ENCODE measurements at places on chromosomes 7 and 10.

- DNase-seq, result no peak
Measured at GRCh38 chr7:20440472-20441105, 109.9 kb downstream of the ITGB8 start.

GRCh38 chr7:83835424-83835823, 186.5 kb upstream of the SEMA3E start:
- peak; percentile 58 for DNase-seq

GRCh38 chr7:28069807-28070206, 110.8 kb downstream of the JAZF1 start:
- DNase-seq, result no peak

- no peak for DNase-seq
Measured at GRCh38 chr7:45407730-45408408, 166.3 kb upstream of the ADCY1 start.

GRCh38 chr10:31768467-31768866, 160.2 kb downstream of the ARHGAP12 start:
- no peak for DNase-seq

GRCh38 chr7:40986351-40986873, 716.5 kb downstream of the INHBA start:
- DNase-seq, result no peak

DNA sequence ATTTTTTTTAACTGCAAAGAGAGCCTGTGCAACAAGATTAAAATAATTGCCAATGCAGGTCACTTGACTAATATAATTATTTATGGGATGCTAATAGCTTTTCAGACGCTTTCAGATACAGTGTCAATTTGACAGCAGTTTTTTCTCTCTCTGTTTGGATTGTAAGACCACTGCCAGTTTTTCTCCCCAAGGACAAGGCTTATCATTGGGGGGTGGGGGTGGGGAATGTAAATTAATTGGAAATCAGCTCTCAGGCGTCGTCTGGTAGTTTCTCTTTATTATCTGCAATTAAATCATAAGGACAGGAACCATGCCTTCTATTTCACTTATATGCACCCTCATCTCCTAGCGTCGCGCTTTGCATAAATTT, 559 bp upstream of the LRGUK start:
- DNase-seq, result no peak

- DNase-seq, result no peak
Measured at GRCh38 chr7:151570366-151570915, 50.7 kb upstream of the RHEB start.

GRCh38 chr7:101432316-101432715, 69.6 kb downstream of the COL26A1 start:
- DNase-seq, result no peak

DNA sequence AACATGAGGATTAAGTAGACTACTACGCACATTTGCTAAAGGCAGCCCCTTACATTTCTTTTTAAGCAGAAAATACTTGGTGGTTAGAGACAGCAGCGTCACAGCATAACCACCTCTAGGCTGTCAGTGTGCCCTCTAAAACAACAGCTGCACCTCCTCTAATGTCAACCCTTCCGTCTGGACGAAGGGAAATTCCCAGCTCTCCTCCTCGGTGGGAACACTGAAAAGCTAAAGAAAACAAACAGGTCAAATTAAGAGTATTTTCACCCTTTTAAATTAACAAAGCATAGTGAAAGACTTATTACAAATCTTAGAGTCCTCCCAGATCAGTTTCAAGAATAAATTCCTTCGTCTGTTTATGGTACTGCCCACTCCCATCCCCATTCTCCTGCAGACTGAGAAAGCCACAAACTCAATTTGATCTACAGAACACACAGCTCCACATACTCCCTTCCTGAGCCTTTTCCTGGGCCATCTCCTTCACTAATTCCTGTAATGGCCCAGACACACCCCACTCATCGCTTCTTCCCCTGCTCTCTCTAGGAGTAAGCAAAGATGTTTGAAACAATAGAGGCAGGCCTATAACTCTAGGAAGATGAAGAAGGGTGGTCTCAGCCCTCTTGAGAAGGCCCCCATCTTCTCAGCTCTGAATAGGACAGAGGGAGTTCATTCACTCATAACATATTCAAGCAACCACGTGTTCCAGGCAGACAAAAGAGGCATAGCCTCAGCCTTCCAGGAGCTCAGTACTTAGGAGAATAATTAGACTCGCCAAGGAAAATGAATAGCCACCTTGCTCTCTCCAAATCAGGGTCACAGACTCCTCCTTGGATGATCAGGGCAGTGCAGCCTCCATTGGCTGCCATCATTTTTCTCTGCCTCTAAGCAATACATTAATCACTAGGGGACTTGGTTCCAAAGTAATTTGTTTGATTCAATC, 47.5 kb upstream of the HNRNPH3 start:
- DNase-seq, result no peak

DNA sequence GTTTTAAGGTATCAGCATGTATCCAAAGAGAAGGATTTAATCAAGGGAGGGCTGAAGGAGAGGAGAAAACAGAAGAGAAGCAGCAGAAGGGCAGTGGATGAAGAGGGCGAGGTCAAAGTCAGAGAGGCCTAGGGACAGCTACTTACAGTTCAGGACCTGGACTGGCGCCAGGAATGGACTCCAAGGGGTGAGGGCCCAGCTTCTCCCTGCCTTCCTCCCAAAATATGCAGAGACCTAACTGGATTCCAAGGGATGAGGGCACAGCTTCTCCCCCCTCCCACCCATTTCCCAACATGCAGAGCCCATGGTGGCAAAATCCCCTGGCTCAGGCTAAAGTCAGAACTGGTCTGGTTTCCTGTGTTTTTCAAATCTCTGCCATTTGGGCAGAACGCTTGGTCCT, 3.4 kb upstream of the TCF7L2 start:
- no peak for DNase-seq

DNA sequence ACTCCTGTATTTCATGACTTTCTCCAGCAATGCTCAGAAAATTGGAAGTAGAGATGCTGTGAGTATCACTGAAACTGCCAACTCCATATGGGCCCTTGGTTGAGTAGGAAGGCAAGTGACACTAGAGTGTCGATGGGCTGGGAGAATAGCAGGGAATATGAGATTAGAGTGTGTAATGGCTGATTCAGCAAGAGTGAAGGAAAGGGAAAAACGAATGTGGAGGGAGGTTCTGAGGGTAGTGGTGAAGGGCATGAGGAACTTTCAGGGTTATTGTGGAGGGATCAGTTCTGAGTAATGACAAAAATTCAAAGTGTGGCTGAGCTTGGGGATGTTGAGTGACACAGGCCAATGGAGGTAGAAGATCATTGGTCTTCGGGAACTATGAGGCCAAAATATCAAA, 49.0 kb upstream of the PCGF5 start:
- DNase-seq, result no peak

DNA sequence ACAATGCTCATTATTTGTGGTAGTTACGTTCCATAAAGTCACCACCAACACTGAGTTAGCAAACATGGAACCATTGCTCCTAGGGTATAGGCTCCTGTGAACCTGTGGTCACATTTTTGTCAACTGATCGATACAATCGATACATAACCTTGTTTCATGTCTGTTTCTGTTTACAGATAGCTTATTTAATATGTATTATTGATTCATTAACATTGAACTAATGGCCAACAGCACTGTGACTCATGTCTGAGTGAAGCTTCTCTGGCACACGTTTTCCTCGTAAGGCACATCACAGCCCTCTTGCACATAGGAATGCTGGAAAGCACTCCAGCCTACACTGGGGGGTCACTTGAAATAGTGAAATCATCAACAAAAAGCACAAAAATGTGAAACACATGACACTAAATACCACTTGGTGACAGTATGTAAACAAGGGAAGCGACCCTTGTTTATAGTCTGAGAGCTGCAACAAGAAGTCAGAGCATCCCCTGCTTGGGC, 27.0 kb downstream of the GHRHR start:
- DNase-seq, result no peak

GRCh38 chr7:138417078-138417700, 42.9 kb upstream of the TRIM24 start:
- DNase-seq, result no peak

DNA sequence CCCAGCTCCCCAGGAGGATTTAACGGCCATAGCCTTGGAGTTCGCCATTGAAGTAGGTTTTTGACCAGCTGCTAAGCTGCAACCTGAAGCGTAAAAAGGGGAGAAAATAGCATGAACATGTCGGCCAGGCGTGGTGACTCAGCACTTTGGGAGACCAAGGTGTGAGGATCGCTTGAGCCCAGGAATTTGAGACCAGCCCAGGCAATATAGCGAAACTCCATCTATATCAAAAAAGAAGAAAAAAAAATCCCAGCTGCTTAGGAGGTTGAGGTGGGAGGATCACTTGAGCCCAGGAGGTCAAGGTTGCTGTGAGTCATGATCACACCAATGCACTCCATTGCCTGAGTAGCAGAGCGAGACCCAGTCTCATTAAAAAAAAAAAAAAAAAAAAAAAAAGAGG, 32.2 kb upstream of the MCU start:
- no peak for DNase-seq

GRCh38 chr7:69204943-69205342, 393.3 kb upstream of the AUTS2 start:
- DNase-seq, result no peak

GRCh38 chr7:95753440-95753839, 18.9 kb upstream of the DYNC1I1 start:
- no peak for DNase-seq

GRCh38 chr10:43888586-43888985, 239.9 kb upstream of the ZNF32 start:
- no peak for DNase-seq

DNA sequence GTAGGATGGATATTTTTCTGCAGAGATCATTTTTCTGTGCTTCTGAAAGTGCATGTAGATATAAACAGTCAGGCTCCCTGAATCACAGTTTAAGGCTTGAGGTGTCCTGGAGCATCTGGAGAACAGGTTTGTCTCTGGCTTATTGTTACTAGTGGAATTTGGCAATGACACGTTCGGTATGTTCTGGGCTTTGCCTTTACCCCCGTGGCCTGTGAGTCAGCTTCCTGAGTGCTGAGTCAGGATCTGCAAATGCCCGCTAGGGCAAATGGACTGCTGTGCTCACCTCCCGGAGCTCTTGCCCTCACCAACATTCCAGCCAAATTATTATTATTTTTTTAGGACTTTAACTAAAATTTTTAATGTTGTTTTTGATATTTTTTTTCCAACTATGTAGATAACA, 192.5 kb upstream of the PRSS1 start:
- DNase-seq, result peak; percentile 92

DNA sequence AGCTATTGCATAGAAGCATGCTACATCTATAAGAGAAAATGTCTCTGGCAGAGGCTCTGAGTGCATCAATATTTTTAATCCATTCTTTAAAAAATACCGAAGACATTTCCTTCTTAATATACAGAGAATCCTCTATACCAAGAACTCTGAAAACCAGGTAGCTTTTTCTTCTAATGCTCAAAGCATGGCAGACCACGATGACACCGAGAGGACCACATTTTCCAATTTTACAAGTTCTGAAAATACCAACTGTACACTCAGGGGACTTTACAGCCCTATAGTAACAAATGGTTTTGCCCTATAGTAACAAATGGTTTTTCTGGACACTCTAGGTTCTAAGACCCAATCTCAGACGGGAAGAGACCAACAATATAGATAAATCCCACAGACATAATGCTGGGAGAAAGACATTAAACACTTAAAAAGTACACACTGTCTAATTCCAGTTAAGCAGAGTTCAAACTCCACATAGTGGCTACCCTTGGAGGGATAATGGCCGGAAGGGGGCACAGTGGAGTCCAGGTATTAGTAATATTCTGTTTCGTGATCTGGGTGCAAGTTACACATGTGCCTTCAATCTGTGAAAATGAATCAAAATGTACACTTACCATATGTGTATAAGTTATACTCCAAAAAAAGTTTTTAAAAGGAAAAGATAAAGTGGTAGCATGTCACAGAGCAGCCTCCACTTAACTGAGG, 26.2 kb downstream of the CCDC6 start:
- DNase-seq, result no peak

GRCh38 chr10:131429942-131430341, 118.4 kb upstream of the TCERG1L start:
- DNase-seq, result no peak

GRCh38 chr10:33052263-33052875, 94.3 kb upstream of the ITGB1 start:
- no peak for DNase-seq

DNA sequence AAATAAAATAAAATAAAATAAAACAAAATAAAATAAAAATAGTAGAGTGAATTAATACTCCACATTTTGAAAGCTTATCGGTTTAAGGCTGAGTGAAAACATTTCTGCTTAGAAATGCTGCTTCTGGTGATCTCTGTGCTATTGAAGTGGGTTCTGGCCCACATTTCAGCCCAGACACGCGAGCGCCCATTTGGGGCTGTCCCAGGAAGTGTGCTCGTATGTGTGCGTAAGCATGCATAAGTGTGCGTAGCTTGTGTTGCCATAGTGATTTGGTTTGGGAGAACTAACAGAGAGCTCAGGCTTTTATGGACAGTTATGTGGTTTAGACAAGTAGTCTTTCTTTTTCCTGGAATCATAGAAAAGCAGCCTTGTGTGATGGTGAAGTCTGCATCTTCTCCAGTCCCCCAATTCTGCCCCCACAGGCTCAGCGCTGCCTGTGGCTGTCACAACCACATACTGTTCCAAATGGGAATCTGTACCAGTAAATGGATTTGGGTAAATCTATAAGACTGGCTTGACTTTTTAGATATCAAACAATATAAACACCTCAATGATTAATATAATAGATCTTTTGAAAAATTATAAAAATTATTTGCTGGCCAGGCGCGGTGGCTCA, 29.8 kb upstream of the PURB start:
- DNase-seq, result no peak

- no peak for DNase-seq
Measured at GRCh38 chr10:621981-622740, 67.3 kb downstream of the DIP2C start.

DNA sequence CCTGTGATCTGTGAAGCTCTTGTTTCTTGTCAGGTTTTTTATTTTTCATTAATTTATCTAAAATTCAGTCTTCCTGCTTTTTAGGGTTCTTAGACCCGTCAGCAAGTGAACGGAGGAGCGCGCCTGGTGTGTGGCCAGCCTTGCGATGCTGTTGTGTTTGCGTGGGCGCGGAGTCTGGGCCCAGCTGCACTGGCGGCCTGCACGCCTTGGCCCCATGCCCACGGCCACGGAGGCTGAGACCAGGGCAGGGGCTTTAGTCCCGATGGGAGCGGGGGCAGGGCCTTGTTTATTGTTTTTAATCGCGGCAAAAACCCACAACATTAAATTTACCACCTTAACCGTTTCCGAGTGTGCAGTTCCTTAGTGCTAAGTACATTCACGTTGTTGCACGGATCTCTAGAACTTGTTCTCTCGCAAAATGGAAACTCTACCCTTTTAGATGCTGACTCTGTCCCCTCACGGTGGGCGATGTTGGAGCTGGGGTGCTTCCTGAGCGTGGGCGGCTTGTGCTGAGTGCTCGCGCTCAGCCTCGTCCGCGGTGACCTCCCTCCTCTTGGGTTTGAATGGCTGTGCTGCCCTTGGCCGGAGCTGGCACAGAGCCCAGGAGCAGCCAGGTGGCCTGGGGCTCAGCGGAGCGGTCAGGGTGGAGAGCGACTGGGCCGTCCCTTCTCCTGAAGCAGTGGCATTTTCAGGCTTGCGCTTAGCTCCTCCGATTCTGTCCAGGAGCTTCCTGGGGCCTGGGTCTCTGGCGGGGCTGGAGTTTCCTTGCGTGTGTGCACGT, 69.1 kb downstream of the INPP5A start:
- DNase-seq, result no peak

GRCh38 chr10:121288011-121288410, 310.2 kb downstream of the FGFR2 start:
- no peak for DNase-seq

All from COLO829 (cell line).